ELF-1 (cell line): ENCODE measurements at places on chromosomes 11 and 22.

DNA sequence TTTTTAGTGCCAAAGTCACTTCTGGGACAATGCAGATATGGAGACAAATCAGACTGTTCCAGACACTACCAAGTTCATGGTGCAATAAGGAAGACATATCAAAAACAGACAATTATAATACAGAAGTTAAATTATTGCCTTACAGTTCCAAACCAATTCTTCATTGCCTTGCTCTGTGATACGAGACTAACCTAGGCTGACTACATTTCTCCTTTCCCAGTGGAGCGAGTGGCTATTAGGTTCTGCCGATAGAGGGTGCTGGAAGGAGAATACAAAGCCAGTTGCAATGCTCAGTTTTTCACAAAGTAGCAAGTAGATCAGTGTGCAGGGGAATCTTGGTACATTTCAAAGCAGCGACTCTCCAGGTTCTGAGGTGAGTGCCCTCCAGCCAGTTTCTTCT, 67.8 kb downstream of the FAM168A start:
- peak; percentile 83 for DNase-seq

DNA sequence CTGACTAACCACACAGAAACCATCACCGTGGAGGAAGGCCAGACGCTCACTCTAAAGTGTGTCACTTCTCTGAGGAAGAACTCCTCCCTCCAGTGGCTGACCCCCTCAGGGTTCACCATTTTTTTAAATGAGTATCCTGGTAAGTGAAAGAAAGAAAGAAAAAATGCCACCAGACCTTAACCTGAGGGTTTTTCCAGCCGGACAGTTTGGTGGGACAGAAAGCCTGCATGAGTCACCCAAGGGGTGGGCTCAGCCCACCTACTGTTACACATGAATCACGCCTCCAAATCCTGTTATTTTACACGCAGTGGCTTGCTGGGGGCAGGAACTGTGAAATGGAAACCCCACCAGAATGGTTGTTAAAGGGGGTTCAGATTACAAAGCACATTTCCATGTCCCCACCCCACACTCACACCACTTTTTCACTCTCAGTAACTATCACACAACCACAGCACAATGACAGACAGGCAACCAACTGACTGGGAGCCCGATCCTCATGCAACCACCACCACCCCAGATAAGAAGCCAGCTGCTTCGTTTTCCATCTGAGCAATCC, 11.9 kb downstream of the CRTAM start:
- peak; percentile 75 for DNase-seq

DNA sequence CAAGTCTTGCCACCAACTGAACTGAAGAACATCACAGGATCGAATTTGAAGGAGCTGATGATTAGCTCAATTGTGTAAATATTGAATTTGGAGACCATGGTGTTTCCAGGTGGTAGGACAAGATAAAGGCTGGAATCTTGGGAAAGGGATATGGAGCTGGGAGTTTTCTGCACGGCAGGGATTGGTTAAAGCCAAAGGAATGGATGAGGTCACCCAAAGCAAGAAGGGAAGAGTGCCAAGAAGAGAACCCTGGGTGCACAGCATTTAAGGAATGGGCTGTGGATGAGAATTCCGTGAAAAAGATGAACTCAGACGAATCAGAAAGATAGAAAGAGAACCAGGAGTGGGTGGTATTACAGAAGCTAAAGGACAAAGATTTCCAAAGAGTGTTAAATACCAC, 29.4 kb upstream of the RRAS2 start:
- DNase-seq, result no peak

GRCh38 chr11:68206211-68206610, 6.9 kb downstream of the KMT5B start:
- DNase-seq, result peak; percentile 63

DNA sequence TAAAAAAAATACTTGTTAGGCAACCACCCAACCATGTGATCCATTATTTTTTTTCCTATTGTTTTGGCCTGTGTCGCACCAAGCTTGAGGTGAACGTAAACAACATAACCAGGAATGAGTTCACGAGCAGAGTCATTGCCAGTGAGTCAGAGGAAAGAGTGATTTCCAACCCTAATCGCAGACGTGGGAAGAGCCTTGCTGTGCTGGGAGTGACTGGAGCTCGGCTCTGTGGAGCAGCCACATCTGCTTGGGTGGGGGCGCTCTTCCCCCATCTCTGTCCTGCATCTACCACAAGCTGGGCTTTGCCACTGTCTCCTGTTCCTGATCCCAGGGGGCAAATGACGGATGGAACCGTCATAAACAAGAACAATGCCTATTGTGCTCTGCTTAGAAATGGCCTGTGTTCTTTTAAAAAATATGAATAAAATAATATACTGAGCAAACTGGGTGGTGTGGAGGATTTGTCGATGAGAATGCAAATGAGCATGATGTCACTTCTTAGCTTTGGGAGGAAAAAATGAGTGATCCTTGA, 210.0 kb downstream of the KIRREL3 start:
- peak; percentile 43 for DNase-seq

- DNase-seq, result no peak
Observed at GRCh38 chr11:84383576-84383975, 1097.4 kb upstream of the CCDC90B start.

DNA sequence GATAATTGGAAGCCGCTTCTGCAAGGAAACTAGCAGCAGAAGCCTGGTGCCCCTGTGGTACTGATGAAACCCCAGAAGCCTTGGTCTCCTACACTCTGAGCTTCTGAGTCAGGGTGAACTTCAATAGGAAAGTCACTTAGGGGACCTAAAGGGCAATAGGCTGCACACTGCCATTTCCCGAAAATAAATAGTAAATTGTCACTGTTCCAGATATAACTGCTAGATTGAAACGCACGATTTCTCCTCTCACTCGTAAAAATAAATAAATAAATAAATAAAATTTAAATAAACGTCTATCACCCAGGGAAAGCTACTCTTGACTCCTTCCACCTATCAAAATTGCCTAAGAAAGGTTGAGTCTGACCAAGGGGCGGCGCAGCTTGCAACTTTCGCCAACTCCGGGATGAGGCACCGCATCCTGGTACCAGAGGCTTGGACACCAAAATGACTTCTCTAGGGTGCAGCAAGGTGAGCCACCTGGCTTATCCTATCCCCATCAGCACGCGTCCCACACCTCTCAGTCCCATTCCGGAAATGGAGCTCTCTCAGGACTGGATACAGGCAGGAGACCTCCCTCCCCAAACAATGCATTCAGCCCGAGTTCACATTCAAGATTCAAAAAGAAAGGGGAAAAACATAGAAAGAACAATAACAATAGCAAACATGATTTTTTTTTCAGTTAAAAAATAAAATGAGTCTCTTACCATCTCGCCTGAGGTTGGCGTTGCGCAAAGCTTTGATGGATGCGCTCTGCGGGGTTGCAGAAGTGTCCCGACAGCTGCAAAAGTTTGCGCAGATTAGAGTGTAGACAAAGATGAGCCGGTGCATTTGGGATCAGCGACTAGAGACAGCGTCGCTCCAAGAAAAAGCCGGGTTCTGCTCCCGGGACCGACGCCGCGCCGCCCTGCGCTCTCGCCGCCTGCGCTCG, 583 bp downstream of the PDGFD start:
- DNase-seq, result peak; percentile 29

GRCh38 chr22:42427167-42427566, 5.0 kb downstream of the NFAM1 start:
- DNase-seq, result no peak

DNA sequence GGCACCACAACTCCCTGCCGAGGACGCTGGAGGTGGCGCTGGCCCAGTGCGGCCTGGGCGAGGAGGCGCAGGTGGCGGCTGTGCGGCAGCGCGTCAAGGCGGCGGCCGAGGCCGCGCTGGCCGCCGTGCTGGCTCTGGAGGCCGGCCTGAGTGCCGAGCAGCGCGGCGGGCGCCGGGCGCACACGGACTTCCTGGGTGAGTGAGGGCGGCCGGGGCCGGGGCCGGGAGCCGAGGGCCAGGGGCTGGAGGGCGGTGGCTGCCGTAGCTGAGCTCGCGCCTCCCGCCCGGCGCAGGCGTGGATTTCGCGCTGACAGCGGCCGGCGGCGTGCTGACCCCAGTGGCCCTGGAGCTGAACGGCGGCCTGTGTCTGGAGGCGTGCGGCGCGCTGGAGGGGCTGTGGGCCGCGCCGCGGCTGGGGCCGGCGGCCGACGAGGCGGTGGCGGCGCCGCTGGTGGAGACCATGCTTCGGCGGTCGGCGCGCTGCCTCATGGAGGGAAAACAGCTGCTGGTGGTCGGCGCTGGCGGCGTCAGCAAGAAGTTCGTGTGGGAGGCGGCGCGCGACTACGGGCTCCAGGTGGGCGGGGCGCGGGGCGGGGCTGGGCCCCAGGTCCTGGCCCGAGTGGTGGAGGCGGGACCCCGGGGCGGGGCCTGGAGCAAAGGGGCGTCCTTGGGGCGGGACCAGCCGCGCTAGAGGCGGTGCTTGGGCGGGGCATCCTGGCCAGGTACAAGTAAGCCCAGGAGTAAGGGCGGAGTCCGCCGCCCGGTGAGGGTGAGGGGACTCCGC, 5.4 kb downstream of the CARNS1 start:
- DNase-seq, result peak; percentile 94

- no peak for DNase-seq
Observed at GRCh38 chr11:2899080-2899783, 13.7 kb upstream of the CDKN1C start.

DNA sequence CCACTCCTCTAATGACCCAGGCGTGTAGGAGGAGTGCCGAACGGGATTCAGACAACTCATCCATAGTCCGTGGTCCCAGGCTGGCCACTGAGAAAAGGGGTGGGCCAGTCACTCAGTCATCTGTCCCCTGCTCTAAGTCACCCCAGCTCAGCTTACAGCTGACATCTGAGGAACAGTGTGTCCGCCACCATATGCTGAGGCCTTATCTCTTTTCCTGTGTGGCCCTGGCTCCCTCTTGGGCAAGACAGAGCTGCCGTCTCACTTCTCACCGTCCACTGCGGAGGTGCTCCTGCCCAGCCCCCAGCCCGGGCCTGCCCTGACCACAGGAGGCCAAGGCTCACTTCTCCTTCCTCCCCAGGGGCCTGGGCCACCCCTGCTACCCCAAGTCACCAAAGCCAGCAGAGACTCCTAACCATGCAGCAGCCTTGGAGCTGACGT, 6.8 kb downstream of the CCDC86 start:
- no peak for DNase-seq

- DNase-seq, result peak; percentile 66
Observed at GRCh38 chr11:69442807-69443137, 38.7 kb upstream of the LINC01488 start.

DNA sequence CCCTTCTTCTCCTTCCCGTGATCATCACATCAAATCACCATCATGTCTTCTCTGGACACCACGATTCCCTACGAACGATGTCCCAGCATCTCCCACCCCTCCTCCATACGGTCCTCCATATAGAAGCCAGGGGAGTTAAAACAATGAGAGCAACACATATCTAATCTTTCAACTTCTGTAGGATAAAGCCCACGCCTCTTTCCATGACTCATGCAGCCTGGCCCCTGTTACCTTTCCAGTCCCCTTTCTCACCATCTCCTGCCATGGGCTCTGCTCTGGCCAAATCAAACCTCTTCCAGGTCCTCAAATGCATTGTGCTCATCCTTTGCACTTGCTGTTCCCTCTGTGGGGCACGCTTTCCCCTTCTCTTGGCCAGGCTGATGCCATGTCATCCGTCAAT, 23.6 kb downstream of the RPS6KA4 start:
- no peak for DNase-seq

DNA sequence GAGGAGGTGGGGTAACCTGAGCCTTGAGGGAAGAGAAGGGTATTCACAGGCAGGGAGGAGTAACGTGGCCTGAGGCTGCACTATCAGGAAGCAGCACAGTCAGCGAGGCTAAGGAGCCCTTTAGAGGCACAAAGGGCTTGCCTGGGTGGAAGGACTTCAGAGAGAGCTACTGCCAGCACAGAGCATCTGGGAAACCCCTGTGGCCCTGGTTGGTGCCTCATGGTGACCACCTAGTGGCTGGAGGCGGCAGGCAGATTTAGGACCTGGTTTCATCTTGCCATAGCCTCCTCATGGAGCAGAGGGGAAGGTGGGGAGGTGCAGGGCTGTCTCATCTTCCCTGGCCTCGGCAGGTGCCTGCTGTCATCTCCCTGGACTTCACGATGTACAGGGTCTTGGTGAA, 64.5 kb downstream of the MPPED1 start:
- DNase-seq, result peak; percentile 59

DNA sequence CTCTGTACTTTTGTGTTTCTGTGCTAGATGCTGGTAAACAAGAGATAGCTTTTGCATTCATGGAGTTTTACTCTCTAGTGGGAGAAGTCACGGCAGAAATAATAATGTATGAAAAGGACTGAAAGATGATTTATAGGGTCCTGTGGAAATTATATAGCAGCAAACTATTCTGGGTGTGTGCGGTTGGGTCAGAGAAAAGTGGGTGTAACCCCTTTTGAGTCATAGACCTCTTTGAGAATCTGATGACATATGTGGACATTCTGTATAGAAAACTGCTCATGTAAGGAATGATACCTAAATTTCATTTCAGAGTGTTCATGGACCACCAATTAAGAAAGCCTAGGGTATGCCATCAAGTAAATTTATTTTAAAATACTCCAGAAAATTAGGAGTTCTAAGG, 54.4 kb downstream of the TMEM135 start:
- DNase-seq, result no peak

DNA sequence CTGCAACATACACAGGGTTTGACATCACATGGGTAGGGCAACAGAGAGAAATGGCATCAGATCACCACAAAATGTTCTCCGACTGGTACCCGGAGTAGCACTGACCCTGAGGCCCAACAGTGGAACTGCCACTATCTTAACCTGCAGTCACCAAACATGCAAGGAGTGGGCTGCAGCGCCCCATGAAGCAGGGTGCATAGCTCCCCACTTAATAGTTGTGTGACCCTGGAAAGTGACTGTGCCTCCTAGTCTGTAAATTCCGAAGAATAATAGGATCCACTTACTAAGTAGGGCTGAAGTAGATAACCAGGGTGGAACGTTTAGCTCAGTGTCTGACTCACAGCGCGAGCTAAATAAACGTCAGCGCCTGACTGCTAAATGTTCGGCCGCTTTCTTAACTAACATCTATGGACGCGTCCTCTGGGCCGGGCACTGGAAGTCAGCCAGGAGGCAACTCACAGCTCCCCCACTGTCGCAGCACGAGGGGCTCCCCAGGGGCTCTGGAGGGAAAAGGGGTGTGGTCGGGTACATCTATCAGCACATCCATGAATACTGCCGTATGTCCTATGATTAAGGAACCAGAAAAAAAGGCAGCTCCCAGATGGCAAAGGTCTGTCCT, 777 bp downstream of the LTO1 start:
- no peak for DNase-seq

GRCh38 chr11:110297726-110298300, 1.4 kb upstream of the RDX start:
- DNase-seq, result no peak

DNA sequence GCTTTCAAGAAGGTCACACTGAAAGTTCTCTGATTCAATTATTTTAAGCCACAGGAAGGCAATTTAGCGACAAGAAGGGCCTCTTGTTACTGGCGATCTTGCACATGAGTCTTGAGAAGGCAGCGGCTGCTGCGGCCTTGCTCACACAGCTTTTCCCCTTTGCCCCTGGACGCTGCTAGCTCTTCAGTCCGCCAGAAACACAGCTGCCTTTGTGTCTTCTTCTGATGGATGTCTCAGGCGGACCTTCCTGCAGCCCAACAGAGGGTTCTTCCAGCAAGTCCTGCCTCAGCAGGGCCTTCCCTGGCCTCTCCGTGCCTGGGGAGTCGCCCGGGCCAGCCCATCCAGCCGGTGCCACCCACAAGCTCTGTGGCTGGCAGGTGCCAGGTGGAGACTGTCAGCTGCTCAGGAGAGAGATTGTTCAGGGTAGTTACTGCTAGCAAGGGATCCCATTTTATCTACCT, 59.4 kb downstream of the PKNOX2 start:
- DNase-seq, result peak; percentile 44
